ENCODE measurements at places on chromosomes 5 and 9. TPM values are rescaled to one million over a fixed set of nuclear protein-coding genes. Genes with fewer than 3 reads are reported as not detected.

DNA sequence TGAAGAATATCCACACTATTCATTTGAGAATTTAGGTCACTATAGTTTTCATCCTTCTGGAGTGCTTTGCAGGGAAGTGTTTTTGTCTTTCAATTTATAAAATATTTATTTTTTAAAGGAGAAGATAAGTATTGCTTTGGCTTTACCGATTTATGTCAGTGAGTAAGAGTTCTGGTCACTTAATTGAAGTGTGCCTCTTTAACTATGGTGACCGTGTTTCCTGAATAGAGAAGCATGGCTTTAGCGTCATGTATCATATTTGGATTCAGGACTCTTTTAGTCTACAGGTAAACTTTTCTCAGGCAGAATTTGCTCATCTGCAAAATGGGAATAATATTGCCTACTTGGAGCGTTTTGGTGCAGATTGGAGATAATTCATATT lies 902 bp downstream of the BDP1 start:
- no peak for DNase-seq

- peak; percentile 55 for DNase-seq
Measured at GRCh38 chr5:103375350-103375749, 116.8 kb downstream of the MACIR start.

DNA sequence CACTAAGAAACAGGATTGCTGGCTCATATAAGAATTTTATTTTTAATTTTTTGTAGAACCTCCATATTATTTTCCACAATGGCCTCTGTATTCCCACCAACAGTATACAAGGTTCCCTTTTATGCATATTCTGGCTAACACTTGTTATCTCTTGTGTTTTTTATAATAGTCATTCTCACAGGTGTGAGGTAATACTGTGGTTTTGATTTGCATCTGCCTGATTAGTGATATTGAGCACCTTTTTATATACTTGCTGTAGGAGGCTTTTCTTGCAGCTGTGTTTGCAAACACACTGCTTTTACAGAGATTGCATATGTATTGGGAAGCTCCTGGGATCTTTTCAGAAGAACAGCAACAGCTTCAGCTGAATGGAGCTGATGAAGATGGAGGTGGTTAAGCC lies 164.8 kb downstream of the DEPDC1B start:
- DNase-seq: no peak

- peak; percentile 67 for DNase-seq
Measured at GRCh38 chr9:69044240-69045219, 9.0 kb downstream of the FXN start.

- DNase-seq: no peak
Measured at GRCh38 chr9:70056211-70056944, 12.7 kb downstream of the MAMDC2 start.

Gene SLC6A19
- not detected for total RNA-seq

Gene MPDZ
- 46.4 TPM for total RNA-seq

All from fibroblast of villous mesenchyme (primary cell).